ENCODE measurements at places on chromosomes 1 and 21.

- DNase-seq, result no peak
Measured at GRCh38 chr1:107683683-107684082, 281.3 kb downstream of the VAV3 start.

- peak; percentile 72 for DNase-seq
Measured at GRCh38 chr21:39020751-39021477, 162.3 kb downstream of the PSMG1 start.

- no peak for DNase-seq
Measured at GRCh38 chr1:19409477-19410341, 75.6 kb downstream of the CAPZB start.

- DNase-seq, result no peak
Measured at GRCh38 chr1:231522038-231522437, 6.4 kb upstream of the TSNAX start.

GRCh38 chr1:151715726-151716404 is 738 bp downstream of the CELF3 start:
- DNase-seq, result no peak

DNA sequence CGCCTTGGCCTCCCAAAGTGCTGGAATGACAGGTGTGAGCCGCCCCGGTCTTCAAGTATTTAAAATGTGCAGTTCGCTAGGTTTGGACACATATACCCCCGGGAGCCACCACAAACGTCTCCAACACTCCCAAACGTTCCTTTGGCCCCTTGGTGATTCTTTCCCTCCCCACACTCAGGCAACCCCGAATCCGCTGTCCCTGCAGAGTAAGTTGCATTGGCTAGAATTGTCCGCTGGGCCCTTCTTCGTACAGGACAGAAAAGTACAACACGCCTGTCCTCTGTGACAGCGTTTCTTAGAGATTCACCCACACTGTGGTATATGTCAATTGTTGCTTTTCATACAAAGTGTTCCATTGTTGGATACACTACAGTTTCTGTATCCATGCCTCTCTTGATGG is 3.2 kb upstream of the PERM1 start:
- DNase-seq, result no peak

- DNase-seq, result no peak
Measured at GRCh38 chr1:33036051-33036525, 595 bp downstream of the AK2 start.

DNA sequence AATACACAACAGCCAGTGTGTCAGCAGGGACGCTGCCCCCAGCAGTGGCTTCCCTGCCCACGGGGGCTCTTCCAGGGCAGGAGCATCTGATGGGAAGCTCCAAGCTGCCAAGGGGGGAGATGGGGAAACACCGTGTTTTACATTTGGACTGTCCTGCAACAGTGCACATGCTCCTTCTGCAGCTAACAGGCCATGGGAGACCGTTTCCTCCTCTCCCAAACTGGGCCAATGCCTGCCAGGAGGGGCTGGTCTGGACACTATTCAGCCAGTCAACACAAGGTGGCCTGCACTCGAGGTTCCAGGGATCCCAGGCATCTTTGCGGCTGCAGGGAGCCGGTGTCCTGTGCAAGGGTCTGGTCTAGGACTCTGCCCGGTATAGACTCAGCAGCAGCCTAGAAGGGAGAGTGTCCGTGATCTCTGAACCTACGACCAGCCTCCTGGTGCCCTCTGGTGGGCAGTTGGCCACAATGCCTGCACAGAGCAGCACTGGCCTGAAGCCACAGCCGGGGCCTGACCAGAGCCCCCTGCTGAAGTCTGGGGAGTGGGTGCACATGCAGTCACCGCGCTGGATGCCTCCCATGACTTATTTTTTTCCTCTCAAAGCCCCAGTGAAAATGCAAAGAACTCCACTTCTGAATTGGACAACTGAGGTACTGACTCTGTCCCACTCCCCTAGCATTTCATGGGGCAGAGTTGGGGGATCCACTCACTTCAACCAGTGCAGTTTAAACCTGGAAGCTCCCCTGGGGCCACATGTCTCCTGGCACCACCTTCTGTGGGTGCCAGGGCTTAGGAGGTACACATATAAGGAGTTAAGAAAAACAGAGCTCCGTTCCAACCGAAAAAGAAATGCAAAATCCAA is 33.3 kb downstream of the RCC2 start:
- DNase-seq, result no peak

DNA sequence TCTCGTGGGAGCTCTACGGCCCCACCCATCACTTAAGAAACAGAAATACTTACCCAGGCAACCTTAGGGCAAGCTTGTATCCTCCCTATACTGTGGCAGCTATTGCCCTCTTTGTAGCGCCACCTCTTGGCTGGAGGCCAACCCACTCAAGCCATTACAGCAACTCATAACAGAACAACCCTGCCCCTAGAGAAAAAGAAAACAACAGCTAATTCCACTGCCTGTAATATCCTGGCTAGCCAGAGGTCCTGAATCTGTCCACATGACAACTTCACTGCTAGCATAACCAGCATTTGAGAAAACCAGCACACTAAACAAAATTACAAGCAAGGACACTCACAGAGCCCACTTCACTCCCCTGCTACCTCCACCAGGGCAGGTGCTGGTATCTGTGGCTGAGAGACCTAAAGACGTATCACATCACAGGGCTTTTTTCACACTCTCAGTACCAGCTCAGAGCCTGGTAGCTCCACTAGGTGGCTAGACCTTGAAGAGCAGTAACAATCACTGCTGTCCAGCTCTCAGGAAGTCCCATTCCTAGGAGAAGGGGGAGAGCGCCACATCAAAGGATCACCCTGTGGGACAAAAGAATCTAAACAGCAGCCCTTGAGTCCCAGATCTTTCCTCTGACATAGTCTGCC is 14.5 kb upstream of the MX1 start:
- DNase-seq, result no peak

- DNase-seq, result no peak
Measured at GRCh38 chr1:53371851-53372250, 44.0 kb upstream of the LRP8 start.

DNA sequence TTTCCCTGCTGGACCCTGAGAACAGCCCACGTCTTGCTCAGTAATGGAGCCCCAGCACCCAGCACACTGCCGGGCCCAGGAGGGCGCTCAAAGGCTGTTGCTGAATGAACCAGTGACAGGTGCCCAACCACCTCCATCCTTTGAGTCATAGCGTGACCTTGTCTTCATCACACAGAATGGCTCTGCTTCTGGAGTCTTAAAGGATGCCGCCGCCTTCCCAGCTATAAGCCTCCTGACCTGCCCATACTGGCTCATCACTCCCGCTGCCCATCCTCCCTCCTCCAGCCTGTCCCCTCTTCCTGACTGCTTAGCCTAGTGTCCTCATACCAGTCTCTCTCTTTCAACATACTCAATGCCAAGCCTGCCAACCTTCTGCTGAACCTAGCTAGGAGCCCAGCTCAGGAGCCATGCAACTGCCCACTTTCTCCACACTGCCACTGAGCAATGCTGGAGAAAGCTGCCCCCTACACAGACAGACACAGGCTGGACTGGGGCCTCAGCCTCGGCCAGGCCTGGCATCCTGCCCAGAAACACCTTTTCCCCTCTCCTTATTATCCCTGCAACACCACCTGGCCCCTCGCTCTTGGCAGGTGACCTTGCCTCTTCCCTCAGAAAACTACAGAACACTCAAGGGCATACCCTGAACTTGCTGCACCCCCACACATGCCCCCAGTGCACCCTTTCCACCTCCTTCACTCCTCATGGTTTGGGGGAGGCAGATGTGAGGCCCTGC is 14.1 kb downstream of the TTC39A start:
- no peak for DNase-seq

GRCh38 chr1:16080422-16081150 is 7.1 kb upstream of the FAM131C start:
- DNase-seq, result no peak

GRCh38 chr1:2411801-2412394 is 466 bp downstream of the PEX10 start:
- DNase-seq, result no peak

- no peak for DNase-seq
Measured at GRCh38 chr1:74486036-74486435, 26.4 kb downstream of the LRRC53 start.

DNA sequence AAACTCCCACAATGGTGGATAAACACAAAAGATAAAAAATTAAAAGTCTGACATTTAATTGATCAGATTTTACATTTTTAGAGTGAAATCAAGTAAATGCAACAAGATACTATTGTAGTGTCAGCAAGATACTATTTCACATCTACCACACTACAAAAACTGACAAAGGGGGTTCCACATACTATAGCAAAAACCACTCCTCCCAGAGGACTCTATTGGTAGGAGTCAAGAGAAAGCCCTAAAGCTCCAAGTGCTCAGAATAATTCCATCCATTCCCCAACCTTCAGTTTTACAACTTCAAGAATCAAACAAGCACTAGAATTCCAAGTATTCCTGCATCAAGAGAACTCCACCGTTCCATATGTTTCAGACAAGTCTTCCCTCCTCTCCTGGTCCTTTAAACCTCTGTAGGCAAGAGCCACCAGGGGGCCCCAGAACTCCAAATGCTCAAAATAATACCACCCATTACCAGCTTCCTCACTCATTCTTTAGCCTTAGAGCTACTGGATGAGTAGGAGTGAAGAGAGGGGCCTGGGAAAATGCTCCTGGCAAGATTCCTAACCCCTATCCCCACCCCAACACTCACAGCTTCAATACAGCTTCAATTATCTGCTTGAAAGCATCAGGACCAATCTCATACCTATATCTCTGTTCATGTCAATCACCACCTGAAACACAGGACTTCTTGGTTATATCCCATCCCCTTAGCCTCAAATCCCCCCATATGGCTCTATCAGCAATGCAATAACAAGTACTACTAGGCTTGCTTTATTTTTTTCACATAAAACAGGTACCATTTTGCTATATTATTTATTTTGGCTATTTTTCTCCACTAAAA is 9.9 kb downstream of the TOR1AIP2 start:
- no peak for DNase-seq

- DNase-seq, result no peak
Measured at GRCh38 chr1:85295006-85295431, 18.6 kb upstream of the BCL10 start.

DNA sequence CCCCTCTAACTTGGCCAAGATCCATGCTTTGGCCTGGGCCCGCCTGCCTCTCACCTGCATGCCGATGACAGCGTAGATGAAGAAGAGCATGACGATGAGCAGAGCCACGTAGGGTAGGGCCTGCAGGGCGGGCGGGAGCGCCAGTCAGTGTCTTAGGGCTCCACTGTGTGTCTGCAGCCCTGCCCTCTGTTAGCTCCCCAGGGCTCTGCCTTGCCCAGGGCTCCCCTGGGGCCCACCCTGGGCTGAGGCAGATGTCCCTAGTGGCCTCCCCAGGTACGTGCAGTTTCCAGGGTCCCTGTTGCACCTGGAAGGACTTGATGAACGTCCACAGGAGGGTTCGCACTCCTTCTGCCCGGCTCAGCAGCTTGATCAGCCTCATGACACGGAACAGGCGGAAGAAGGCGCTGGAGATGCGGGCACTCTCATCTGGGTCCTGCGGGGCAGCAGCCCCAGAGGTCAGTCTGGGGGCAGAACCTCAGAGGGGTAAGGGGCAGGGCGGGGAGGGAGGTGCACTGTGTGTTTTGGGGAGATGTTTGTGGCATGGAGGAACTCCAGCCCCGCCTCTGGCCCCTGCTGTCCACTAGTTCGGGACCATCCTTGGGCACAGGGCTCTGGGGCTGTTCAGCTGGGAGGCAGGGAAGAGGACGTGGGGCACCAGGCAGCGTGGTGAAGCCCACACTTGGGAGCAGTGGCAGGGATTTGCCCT is 29.8 kb upstream of the KIF21B start:
- no peak for DNase-seq

DNA sequence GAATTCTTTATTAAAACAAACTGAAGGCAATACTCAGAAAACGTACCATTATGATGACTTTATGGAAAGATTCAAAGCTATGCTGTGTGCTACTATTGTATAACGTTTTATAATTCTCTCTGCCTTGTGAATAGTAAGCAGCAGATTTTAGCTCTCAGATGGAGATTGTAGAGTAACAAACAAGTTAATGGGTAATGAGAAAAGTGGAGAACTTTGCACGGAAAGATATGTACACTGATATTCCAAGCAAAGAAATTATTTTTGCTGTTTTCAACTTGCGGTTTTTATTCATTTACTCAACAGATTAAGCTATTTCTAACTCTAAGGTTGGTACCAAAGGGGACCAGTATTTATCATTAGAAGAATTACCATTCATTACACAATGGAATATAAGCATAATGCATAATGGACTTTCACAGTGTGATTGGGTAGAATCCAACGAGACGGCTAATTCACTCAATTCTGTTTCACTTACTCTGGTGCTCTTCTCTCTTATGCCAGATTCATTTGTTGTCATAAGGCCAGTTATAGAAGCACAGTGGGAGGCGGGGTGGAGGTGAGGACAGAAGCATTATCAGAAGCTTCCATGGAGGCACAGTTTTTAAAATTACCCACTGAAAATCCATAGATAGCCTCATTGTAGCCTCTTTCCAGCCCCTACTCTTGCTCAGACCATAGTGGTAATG is 38.6 kb downstream of the ATP1B1 start:
- DNase-seq, result no peak

DNA sequence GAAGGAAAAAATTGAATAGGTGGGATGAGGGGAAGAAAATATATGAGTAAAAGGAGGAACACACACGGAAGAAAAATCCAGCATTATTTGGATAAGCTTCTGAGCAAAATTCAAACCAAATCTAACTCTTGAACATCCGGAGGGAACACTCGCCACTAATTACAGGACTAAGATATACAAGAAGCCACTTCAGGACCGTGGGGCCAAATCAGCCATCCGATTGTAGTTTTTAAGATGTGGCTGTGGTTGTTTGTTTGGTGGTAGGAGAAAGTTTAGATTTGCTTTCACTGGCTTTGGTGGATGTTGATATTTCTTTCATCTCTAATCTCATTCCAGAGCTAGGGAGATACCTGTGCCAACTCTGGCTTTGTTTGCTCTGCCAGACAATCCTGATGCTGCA is 43.7 kb upstream of the ADAMTS1 start:
- DNase-seq, result no peak

DNA sequence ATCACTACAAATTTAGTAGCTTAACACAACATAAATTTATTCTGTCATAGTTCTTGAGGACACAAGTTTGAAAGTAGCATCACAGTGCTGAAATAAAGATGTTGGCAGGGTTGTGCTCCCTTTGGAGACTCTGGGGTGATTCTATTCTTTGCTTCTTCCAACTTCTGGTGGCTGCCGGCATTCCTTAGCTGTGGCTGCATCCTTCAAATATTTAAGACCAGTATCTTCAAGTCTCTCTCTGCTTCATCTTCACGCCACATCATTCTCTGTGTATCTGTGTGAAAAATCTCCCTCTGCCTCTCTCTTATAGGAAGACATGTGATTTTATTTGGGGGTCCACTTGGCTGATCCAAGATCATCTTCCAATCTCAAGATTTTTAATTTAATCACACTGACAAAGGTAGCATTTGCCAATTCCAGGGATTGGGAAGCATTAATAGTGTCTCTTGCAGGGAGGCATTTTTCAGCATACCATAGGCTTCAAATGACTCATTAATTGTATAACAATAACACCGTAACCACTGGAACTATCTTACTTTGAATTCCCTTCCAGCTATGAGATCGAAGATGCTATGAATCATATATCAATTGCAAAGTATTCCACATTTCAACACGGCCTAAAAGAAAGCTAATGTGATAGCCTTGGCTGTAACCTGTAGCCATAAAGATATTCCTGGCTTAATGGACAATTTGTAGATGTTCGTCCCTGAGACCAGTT is 74.6 kb downstream of the DPT start:
- no peak for DNase-seq

Measured in sigmoid colon (tissue), 7 donors.